ENCODE measurements at places on chromosomes 7 and 10.

- DNase-seq: no peak
Observed at GRCh38 chr10:14554091-14554490, 220.6 kb downstream of the FAM107B start.

- no peak for DNase-seq
Observed at GRCh38 chr7:105975770-105976417, 12.8 kb downstream of the CDHR3 start.

GRCh38 chr7:38929460-38930171 is 20.6 kb upstream of the VPS41 start:
- no peak for DNase-seq

- no peak for DNase-seq
Observed at GRCh38 chr7:47322731-47323130, 259.2 kb downstream of the TNS3 start.

DNA sequence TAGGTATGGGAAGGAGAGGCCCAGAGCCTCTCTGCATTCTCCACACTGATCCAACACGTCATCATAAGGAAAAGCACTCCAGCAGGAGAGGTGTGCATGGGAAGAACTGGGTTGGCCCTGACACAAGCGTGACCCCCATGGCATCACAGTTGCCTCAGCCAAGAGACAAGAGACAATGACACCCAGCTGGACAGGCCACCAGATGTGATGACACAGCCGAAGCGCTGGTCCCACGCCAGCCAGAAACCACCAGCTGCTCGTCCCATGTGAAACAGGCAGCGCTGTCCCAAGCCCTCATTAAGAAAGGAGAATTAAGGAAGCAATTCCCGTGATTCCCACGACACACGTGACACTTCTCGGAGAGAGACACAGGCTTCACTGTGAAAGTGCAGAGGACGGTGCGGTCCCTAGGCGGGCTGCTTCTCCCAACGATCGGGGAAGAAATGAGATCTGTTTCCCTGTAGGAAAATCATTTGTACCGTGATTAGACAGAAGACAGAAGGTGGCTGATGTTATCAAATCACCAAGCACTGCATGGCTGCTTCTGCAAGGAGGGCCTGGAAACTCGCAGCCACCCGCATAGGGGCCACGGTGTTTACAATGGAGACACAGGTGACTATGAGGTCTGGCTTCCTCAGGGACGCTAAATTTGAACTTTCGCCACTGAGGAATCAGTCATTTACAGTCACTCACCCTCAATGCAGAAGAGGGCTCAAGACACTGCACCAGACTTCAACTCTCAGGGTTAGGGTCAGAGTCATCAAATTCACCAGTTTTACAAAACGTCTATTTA is 74.5 kb downstream of the DIP2C start:
- no peak for DNase-seq

- no peak for DNase-seq
Observed at GRCh38 chr7:151077705-151078232, 2.8 kb downstream of the FASTK start.

DNA sequence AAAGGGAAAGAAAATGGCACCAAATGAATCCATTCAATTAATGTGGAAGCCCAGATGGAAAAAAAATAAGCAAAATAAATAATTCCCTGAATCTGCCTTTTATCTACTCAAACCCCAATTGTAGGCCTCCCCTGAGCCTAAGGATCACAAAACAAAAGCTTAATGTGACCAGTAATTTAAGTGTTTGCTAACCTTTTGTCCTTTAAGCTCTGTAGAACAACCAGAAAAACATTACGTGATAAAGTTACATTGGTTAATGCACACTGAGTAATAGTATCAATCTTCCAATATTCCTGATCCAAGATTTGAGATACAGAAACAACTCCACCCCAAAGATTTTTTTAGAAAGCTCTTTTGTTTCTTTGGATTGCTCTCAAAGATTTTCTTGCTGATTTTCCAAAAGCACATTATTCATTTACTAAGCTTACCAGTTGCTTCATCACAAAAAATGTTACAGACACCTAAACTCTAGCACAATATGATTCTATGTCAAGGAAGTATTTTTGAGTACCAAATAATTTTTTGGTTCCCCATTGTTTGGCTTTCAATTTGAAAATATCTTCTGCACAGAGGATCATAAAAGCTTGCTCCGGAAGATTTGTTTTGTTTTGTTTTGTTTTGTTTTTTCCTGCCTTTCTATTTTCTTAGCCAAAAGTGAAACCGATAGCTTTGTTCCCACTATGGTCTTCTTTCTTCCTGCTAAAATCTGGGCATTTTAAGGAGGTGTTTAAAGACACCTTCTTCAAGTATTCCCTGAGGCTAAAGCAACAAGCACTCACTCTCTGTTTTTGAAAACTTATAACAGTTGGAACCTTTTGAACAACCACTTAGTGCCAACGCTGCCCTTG is 54.2 kb downstream of the TRIL start:
- no peak for DNase-seq

DNA sequence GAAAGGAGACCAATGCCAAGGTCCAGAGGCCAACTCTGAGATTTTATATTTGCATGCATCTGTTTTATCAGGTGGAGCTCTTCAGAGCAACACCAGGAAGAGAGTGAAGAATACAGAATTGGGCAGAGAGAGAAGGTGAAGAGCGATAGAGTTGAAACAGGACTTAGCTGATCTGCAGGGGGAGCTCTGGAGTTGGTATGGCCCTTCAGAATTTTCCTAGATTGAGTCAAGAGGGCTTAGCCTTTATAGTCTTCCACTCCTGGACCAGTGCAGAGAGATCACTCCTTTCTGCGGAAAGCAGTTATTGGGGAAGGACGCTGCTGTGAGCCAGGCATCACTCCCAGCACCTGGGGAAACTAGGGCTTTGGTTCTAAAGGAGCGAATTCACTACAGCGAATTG is 105.0 kb upstream of the DGKB start:
- DNase-seq: no peak

GRCh38 chr7:41921453-41921981 is 218.6 kb upstream of the INHBA start:
- no peak for DNase-seq

GRCh38 chr7:132072873-132073272 is 503.4 kb downstream of the PLXNA4 start:
- no peak for DNase-seq

GRCh38 chr10:63072951-63073350 is 60.2 kb upstream of the NRBF2 start:
- DNase-seq: no peak

DNA sequence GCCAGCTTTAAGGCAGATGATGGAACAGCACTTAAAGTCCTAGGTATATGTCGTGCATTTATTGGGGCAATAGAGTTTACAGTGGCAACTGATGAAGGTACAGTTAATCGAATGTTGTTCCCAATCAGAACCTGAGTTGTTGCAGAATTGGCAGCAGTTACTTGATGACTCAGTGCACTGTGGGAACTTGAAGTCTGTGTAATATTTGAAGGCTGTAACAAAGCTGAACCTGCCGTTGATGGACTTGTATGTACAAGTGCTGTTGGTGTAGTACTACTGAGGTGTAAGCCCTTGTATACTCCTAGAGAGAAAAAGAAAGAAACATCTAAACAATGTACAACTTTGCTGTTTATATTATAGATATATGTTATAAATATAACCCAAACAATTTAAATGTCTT is 75.3 kb downstream of the EPC1 start:
- no peak for DNase-seq

DNA sequence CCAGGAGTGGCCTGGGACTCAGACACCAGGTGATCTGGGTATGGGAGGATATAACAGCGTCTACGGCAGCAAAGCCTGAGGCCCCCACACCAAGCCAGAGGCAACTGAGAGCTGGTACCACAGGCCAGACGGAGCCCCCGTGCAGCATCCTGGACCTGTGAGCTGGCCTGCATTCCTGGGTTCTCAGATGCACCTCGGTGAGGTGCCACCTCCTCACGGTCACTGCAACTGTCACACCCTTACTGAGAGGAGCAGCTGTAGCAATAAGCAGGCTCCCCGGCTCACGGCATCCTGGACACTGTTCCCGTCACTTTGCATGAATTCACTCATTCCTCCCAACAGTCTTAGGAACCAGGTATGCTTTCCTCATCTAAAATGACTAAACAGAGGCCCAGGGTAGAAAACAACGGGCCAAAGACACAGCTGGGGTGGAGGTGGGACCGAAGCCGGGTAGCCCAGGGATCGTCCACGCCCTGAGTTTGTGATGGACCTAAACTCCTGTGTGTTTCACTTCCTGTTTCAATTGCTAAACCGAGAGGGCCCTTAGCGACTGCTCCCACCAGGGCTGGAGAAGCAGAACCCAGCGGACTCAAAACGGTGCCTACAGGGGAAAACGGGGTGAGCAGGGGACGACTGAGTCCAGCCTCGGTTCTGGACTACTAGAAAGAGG is 98.7 kb downstream of the CTBP2 start:
- no peak for DNase-seq

DNA sequence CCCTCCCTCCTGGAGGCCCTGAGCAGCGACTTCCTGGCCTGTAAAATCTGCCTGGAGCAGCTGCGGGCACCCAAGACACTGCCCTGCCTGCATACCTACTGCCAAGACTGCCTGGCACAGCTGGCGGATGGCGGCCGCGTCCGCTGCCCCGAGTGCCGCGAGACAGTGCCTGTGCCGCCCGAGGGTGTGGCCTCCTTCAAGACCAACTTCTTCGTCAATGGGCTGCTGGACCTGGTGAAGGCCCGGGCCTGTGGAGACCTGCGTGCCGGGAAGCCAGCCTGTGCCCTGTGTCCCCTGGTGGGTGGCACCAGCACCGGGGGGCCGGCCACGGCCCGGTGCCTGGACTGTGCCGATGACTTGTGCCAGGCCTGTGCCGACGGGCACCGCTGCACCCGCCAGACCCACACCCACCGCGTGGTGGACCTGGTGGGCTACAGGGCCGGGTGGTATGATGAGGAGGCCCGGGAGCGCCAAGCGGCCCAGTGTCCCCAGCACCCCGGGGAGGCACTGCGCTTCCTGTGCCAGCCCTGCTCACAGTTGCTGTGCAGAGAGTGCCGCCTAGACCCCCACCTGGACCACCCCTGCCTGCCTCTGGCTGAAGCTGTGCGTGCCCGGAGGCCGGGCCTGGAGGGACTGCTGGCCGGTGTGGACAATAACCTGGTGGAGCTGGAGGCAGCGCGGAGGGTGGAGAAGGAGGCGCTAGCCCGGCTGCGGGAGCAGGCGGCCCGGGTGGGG is 2.2 kb downstream of the TRIM56 start:
- DNase-seq: no peak

- no peak for DNase-seq
Observed at GRCh38 chr10:71351628-71352319, 32.7 kb downstream of the SLC29A3 start.

DNA sequence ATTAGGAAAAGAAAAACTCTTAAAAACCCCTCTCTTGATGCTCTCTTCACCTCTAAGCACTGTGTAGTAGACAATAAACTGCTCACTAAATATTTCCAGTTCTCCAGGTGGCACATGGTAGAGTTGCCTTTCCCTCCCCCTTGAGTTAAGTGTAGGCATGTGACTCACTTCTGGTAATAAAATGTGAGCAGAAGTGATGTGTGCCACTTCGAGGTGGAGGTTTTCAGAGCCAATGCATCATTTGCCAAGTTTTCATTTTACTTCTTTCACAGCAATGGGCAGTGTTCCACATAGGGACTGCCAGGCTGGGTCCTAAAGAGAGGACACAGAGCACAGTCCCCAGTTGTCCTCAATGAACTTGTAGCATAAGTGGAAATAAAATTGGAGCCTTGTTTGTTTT is 131.6 kb upstream of the NPY start:
- DNase-seq: no peak

- no peak for DNase-seq
Observed at GRCh38 chr7:38398725-38399321, 125.4 kb upstream of the TARP start.

- DNase-seq: no peak
Observed at GRCh38 chr7:78139335-78139734, 340.8 kb downstream of the PHTF2 start.

DNA sequence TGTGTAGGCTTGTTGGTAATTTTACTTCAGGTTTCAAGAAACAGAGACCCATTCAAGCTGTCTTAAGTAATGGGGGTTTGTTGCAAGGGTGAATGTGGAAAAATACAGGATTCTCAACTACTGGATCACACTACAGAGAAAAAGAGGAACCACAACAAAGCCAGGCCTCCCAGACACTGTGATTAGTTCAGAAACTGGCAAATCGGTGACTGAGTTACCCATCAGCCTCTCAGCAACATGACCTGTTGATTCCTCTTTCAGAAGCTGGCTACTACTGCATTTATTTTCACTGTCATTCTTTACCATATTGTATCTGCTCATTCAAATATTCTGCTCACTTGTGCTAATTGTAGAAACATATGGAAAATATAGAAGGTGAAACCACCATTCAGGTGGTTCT is 16.0 kb downstream of the CCDC71L start:
- no peak for DNase-seq

GRCh38 chr7:135901585-135902540 is 75.3 kb downstream of the MTPN start:
- DNase-seq: no peak

- no peak for DNase-seq
Observed at GRCh38 chr10:105843786-105844185, 1202.7 kb downstream of the SORCS3 start.

- DNase-seq: no peak
Observed at GRCh38 chr7:151139071-151139790, 28.3 kb downstream of the GBX1 start.

GRCh38 chr7:31478721-31479120 is 35.2 kb upstream of the ITPRID1 start:
- no peak for DNase-seq

GRCh38 chr10:48330269-48330668 is 23.8 kb downstream of the MAPK8 start:
- DNase-seq: no peak

GRCh38 chr7:29278337-29279069 is 83.9 kb downstream of the CHN2 start:
- no peak for DNase-seq

DNA sequence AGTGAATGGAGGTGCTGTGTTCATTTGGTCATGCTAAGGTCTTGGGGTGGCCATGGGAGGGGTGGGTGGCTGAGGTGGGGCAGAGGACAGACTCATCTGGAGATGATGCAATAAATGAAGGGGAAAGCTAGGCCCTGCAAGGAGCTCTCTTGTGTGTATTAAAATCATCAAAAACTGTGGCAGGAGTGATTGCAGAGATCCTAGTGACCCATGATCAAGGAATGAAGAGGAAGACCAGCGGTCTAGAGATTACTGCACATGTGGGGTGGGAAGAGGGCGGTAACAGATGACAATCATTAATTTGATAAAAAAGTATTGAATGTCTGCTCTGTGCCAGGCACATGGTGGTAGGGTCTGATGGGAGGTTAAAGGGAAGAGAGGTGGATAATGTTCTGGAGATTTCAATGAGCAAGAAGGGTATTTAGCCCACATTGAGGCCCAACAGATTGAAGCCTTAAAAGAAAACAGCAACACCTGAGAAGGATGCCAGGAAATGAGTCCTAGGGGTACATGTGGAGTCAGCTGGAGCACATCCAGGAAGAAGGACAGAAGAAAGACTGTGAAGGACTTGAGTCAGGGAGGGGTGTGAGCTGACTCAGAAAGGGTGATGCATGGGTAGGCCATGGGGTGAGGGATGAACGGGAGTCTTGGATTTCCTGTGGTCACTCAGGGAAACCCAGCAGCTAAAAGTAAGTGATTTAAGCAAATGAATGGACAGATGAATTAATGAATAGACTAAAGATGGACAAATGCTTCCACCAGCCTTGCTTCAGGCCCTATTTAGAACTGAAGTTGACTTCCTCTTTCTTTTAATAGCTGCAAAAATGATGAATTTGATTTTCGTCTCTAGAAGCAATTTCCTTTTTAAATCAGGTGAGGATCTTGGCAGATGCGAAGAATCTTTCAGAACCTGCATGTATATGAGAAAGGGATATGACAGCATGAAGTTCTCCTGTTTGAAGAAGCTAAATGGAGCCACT is 83.1 kb upstream of the IGFBP3 start:
- DNase-seq: no peak
